Renal cortical epithelial cell (primary cell): ENCODE measurements at places on chromosomes 1 and 21. TPM values are rescaled to one million over a fixed set of nuclear protein-coding genes. Genes with fewer than 3 reads are reported as not detected.

The LCE5A gene
- not detected in 2 replicates for total RNA-seq

The ERG gene
- total RNA-seq: under 0.01 and 0.15 TPM in 2 replicates

The GATAD2B gene
- 2.6 and 16.6 TPM in 2 replicates for total RNA-seq

The AVPR1B gene
- not detected in 2 replicates for total RNA-seq

The OR2G6 gene
- 0.05 TPM in 1 of 2 replicates, not detected in the other for total RNA-seq
